Brain pericyte (primary cell): ENCODE measurements at places on chromosomes 3 and 15.

GRCh38 chr15:95760508-95760907 is 570.0 kb upstream of the NR2F2 start:
- DNase-seq, result no peak

GRCh38 chr15:85024509-85025336 is 43.1 kb downstream of the PDE8A start:
- no peak for DNase-seq

DNA sequence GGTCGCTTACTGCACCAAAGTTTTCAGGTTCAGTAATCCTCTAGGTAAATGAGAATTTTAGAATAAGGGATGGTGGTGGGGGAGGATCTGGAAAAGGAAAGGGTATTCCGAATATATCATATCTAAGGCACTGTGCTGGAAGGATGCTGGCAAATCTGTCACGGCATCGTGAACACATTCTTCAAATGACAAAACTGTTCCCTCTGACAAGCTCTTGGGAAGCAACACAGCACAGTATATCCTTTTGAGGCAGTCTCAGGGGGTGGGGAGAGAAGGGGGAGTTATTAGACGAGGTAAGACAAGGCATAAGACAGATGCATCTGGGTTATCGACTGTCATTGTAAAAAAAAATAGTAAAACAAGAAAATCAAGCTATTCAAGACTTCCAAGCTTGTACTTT is 289.6 kb upstream of the LRRN1 start:
- DNase-seq, result no peak

DNA sequence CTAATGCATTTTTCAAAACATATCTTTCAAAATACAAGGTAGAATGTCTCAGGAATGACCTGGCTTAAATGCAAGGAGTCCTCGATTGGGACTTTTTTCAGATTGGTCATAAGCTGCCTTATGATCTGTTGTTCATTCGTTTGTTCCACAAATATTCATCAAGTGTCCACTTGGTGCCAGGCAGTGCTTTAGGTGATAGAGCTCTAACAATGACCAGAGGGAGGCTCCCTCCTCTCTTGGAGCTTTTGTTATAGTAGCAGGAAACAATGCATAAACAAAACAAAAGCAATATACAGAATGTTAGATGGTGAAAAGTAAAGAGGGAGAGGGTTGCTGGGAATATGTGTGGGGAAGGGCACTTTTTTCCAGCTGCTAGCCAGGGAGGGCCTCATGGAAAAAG is 156.1 kb downstream of the MCTP2 start:
- no peak for DNase-seq

DNA sequence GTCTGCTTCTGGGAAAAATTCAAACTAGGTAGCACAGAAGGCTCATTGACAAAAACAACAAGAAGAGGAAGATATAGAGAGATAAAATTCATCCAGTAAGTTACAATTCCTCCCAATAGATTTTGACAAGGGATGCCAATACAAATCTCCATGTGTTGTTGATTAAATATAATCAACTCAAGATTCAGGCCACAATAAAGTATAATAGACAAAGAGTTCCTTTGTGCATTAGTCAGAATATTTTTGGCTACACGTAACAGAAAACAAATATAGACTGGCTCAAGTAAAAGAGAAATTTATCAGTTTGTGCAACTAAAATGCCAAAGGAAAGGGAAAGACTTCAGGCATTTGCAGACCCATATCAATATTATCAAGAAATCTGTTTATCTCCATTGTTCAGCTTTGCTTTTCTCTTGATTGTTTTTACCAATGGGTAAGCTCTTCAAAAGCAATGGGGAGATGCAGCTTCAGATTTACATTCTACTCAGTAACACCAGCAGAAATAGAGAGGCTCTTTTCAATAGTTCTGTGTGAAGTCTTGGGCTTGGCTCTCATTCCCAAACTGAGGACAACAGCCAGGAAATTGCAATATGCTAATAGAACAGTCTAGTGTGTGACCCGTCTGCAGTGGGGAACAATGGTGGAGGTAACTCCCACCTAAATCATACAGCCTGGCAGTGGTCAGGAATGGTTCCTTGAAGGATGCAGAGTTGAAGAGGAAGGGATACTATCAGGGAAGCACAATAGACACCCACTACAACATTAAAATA is 77.6 kb upstream of the PROK2 start:
- DNase-seq, result no peak

DNA sequence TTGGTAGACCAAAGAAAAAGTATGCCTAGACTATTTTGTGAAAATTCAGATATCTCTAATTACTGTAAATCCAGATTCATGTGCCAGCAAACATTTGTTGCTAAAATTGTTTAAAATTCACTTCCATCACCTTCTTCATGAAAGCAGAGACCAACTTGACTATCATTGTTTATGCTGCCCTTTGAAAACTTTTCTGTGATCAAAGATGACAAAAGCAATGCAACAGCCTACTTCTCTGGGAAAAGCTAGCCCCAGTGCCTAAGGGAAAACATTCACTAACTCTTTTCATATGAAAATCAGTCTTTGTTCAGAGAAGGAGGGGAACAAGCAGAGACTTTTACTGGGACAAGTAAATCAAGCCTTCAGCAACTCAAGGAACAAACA is 178.0 kb upstream of the P2RY1 start:
- no peak for DNase-seq

DNA sequence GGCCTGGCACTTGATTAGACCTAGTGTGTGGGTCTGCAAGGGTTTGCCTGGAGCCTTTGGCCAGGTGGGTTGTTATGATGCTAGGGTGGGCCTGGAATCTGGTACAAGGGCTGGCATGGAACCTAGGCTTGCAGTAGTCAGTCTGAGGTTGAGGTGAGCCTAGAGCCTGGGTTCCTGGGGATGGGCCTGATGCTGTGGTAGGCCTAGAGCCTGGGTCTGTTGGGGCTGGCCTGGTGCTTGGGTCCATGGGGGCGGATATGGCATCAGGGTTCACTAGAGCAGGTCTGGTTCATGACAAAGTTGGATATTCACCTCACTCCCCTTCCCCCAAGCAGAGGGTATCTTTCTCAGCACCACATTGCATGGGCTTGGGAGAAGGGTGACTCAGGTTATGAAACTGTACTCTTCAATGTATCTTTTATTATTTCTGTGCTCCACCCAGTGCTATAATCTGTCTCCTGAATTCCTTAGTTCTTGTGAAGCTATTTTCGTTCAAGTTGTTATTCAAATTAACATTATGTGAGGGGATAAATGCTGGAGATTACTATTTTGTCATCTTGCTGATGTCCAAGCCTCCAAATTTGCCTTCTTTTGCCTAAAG is 274.4 kb downstream of the NFKBIZ start:
- DNase-seq, result no peak

DNA sequence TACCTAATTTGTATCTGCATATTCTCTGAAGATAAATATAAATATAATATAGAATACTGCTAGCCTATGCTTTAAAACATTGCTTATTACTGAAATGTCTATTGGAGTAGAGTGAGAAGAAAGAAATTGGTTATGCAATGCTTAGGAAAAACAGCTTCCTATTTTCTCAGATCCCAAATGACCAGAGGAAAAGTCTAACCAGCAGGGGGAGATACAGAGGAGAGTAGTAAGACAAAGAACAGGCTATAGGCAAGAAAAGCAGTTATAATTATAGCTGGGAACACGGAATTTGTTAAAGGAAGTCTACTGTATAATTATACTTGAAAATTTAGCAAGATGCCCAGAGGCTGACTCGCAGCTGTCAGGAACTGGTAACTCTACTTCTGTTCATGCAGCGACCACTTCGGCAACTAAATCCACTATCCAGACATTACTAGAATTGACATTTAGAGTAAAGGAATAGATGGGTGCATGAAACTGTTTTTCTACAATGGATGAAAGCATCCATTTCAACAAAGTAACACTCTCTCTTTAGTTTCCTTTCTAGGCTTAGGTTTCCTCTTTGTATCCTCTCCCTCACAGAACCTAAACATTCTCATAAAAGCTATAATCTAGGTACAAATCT is 97.2 kb downstream of the TBC1D5 start:
- DNase-seq, result no peak

DNA sequence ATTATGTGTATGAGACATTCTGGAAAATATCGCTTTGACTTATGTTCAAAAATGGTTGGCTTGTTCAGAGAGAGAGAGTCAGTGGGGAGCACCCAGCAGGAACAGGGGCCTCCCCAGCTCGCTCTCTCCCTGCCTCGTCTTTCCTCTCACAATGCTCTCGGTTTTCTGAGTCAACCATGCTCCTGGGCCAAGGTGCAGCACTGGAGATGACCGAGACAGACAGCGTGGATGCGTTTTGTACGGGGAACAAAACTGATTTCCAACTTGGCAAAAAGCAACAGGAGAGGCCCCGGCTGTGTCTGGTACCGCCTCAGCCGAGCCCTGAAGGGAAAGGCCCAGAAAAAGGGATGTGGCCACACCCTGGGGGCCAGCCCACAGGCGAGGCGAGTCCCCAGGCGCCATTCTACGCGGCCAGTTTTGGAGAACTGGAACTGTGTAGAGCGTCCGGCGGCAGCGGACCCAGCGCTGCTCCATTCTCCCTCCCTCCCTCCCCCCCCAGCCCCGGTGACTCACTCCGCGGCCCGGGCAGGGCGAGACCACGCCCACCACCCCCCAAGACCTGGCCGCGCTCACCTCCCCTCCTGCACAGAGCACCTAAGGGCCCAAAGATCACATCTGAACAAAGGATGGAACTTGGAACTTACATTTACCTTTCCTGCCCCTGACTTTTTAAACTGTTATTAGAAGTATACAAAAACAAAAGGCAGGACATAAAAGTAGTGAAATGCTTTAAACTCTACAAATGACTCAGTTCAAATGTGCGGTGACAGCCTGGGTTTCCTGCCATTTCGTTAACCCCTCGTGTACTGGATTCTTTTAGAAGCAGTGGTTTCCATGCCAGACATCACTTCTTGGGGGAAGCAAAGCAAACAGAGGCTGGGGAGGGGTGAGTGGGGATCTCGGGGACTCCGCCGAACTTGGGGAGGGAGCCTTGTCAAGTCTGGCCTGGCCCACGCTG is 12.7 kb downstream of the ATP10A start:
- DNase-seq, result no peak

GRCh38 chr3:45516829-45517228 is 77.7 kb upstream of the LIMD1 start:
- peak; percentile 65 for DNase-seq

DNA sequence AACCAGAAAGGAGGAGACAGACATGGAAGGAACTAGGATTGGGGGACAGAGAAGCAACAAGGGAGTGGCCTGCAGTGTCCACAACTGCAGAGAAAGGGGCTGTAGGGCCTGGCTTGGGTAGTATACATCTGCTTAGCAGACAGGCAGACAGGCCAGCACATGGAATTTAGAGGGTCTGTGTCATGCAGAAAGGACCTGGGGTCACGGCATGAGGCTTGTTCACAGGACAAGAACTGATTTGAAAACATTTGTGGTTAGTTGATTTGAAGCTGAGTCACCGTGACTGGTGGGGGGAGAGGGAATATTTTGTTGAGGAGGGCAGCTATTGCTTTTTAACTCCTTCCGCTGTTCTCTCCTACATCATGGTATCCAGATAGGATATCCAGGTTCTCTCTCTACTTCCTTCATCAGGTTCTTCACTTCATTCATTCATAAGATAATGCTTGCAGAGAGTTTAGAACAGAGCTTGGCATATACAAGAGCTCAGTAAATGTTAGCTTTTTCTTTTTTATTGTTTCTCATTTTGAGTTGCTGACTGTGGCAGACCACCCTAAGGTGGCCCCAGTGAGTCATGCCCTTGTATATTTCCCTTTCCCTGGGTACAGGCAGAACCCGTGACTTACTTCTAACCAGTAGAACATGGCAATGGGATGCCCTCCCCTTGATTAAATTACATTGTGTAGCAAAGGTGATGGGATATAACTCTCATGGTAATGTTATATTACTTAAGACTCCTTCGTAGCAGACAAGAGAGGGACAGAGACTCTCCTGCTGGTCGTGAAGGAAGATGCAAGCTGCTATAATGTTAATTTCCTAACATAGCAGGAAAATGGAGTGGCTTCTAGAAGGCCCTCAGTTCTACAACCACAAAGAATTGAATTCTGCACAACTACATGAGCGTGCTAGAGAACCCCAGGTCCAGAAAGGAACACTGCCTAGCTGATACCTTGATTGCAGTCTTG is 95.0 kb upstream of the NMNAT3 start:
- DNase-seq, result peak; percentile 75

DNA sequence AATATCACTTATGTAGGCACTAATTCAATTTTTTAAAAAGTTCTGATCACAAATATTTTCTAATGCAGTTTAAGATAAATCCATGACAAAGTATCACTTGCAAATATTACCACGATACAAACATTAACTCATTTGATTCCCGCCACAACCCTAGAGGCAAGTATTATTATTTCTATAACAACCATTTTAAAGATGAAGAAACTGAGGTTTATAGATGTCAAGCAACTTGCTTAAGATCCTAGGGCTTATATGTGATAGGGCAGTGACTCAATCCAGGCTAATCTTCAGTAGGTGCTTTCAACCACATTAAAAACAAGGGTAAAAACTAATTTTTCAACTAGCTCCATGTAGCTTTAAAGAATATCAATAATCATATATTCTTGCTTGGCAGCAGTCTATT is 1.7 kb downstream of the DYNC1LI1 start:
- DNase-seq, result no peak

GRCh38 chr3:56502738-56503137 is 34.5 kb upstream of the ERC2 start:
- no peak for DNase-seq

GRCh38 chr3:193928354-193929209 is 207.4 kb upstream of the HES1 start:
- no peak for DNase-seq

GRCh38 chr3:134083626-134084241 is 54.0 kb upstream of the SLCO2A1 start:
- no peak for DNase-seq

- DNase-seq, result no peak
These were observed 81.0 kb downstream of the ASB7 start for GRCh38 chr15:100683434-100683833.

DNA sequence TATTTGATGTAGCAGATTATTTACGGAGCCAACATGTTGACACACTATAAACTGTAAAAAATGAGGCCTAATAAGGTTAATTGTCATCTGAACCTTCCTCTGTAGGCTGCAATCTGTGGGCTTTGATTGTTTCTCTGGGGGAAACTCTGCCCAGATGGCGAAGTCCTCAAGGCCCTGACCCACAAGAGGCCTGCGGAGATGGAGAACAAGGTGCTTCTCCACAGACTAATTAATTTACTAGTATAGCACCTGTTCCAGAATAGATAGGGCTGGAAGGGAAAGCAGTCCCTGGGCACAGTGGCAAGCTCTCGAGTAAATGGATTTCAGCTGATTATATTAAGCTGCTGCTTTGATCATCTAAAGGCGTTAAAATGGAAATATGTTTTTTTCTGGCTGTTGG is 338.8 kb upstream of the DNAJC19 start:
- no peak for DNase-seq

GRCh38 chr15:34782901-34783300 is 12.4 kb downstream of the ACTC1 start:
- DNase-seq, result no peak

GRCh38 chr3:17741621-17742101 is 770 bp downstream of the TBC1D5 start:
- peak; percentile 56 for DNase-seq

GRCh38 chr15:89150762-89151664 is 62.8 kb downstream of the ABHD2 start:
- DNase-seq, result no peak
